Activated naive CD8-positive, alpha-beta T cell treated with anti-CD3 and anti-CD28 coated beads for 36 hours (primary cell): ENCODE measurements at places on chromosomes 5 and 9.

DNA sequence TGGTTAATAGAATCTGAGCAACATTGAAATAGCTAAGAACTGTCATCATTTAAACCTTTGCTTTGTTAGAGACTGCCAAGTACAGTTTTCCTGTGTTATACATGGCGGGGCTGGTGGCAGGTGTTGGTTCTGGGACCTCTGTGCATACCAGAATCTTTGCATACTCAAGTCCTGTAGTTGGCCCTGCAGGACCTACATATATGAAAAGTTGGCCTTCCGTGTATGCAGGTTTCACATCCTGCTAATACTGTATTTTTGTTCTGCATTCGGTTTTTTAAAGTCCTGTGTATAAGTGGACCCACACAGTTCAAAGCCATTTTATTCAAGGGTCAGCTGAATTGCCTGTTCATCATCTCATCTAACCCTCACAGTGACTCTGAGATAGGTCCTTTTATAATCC lies 36.4 kb downstream of the LARP1 start:
- no peak for DNase-seq

DNA sequence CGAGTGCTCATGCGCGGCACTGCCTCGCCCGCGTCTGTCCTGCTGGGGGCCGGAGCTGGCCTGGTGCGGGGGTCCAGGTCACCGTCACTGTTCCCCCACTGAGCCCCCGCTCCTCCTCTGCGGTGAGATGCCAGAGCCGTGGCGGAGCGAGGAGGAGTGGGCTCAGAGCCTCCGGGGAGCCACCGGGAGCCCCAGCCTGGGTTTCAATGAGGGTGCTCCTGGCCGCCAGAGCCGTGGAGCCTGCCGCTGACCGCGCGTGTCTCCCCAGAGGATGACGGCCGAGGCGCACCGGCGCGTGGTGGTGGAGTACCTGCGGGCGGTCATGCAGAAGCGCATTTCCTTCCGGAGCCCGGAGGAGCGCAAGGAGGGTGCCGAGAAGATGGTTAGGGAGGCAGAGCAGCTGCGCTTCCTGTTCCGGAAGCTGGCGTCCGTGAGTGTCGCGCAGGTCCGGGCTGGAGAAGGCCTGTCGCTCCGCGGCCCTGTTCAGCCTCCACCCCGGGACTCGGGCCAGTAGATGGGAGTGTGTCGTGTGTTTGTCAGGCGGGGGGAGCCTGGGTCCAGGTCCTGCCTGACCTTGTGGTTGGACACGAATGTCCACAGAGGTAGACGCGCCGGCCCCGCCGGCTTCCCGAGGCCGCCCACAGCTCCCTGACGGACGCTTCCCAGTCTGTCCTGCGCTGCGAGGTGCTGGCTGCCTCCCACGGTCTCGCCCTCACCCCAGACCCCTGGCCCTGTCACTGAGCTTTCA lies 22.0 kb downstream of the EXOC3 start:
- DNase-seq, result no peak

GRCh38 chr5:37871023-37871815 lies 31.4 kb upstream of the GDNF start:
- no peak for DNase-seq

DNA sequence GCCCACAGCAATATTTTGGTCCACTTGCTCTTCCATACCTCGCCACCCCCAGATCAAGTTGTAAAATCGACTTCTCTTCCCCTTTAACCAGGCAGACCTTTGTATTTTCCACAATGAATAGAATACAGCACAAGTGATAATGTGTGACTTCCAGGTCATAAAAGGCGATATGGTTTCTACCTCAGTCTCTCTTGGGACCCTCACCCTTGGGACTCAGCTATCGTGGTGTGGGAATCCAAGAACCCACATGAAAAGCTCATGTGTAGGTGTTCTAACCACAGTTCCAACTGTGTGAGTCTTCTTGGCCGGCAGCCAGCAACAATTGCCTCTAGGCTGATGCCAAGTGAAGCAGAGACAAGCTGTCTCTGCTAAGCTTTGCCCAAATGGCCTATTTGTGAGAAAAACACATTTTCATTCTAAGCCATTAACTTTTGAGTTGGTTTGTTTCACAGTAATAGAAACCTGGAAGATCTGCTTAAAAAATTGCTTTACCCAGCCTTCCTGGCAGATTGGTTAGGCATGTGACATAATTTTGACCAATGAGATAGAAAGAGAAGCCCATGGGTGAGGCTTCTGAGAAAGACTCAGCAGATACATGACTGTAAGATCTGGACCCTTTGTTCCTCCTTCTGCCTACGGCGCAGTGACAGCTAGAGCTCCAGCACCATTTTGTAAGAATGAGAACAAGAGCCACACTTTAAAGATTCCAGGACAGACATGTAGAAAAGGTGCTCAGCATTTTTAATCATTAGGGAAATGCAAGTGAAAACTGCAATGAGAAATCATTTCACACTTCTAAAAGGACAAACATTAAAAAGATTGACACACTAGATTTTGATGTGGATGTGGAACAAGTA lies 18.3 kb upstream of the MLLT3 start:
- peak; percentile 79 for DNase-seq

- no peak for DNase-seq
These were observed 44.9 kb downstream of the HMGCS1 start for GRCh38 chr5:43268188-43268820.
